ENCODE measurements at places on chromosomes 5 and 9.

DNA sequence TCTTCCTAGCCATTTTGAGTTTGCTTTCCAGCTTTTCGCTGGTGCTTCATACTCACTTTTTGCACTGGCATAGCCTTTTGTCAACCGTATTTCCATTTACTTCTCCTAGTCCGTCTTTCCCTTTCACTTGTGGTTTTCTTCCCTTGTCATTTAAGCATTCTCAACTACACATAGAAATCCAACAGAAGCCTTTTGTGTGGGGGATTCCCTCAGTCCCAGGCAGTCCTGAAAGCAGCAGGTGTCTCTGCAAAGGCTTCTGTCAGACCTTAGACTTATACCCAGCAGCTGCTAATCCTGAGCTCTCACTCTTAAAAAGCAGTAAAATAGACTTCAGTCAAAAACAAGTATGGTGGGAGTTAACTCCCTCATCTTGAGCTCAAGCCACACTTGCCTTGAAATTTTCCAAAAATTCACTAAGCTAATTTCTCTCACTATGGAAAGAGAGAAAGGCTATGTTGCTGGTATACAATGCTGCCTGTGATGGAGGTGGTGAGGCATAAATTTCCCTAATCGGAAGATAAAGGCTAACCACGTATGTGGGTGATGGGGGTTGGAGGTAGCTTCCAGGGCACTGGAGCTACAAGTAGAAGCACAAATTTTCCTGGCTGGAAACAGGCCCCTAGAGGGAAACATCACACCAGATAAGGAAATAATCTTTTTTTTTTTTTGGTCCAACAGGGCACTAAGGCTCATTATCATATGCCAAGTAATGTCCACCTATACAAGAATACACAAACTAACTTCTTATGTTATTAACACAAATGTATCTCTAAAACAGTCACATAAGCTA, 34.8 kb upstream of the IFNK start:
- DNase-seq: peak; percentile 50

DNA sequence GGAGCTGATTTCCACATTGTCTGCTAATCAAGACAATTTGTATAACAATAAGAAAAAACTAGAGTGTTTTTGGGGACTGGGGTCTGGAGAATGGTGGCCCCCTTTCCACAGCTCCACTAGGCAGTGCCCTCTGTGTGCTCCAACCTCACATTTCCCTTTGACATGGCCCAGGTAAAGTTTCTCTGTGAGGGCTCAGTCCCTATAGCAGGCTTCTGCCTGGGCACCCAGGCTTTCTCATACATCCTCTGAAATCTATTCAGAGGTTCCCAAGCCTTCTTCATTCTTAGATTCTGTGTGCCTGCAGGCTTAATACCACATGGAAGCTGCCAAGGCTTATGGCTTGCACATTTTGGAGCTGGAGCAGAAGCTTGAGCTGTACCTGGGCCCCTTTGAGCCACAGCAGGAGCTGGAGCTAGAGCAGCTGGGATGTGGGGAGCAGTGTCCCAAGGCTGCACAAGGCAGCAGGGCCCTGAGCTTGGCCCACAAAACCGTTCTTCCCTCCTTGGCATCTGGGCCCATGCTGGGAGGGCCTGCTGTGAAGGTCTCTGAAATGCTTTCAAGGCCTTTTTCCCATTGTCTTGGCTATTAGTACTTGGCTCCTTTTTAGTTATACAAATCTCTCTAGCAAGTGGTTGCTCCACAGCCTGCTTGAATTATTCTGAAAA, 49.1 kb upstream of the VPS13A start:
- DNase-seq: no peak

DNA sequence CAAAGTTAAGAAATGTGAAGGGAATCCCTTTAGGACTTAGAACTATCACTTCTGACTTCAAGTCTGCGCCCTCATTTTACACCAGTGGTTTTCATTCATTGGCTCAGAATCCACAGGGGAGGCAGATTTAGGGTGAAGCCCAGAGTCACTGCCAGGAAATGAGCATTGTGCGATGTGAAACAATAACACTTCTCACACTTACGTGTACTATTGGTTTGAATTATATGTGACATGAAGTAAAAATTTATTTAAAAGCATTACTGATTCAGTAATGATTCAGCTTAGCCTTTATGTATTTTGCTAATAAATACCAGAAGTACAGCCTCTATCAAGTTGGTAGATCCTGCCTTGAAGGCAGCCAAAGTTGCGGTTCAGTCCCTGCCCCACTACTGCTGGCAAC, 98.6 kb downstream of the PAM start:
- no peak for DNase-seq

- no peak for DNase-seq
Measured at GRCh38 chr9:5876026-5876425, 14.7 kb upstream of the MLANA start.

DNA sequence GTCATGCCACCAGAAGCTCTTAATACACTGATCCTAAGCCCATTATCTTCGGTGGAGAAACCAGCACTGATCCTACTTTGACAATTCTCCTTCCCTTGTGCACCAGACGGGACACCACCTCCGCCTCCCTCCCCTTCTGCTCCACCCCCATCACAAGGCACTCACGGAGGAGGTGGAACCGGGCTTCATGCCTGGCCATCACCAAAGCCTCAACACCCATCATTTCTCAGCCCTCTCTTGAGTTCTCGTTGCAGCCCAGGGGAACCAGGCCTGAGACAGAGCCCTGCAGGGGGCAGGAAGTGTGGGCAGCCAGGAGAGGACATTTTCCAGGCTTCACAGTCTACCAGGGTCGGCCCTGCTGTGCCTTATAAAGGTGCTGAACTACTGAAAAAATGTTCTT, 160.5 kb downstream of the GOLPH3 start:
- no peak for DNase-seq

DNA sequence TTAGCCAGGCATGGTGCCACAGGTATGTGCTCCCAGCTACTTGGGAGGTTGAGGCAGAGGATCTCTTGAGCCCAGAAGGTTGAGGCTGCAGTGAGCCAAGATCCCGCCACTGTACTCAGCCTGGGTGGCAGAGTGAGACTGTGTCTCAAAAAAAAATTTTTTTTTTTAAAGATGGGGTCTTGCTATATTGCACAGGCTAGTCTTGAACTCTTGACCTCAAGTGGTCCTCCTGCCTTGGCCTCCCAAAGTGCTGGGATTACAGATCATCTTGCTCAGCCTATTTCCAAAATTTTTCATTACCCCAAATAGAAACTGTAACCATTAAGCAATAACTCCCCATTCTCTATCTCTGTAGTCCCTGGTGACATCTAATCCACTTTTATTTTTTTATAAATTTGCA, 4.4 kb upstream of the TBC1D13 start:
- DNase-seq: no peak

GRCh38 chr9:81377320-81377719, 312.0 kb downstream of the TLE1 start:
- no peak for DNase-seq

- no peak for DNase-seq
Measured at GRCh38 chr9:93591301-93592007, 15.1 kb downstream of the PHF2 start.
